ENCODE measurements at places on chromosomes 3 and 15.

- DNase-seq: no peak
These were observed 57.4 kb downstream of the LRTM1 start for GRCh38 chr3:54870423-54870822.

- DNase-seq: no peak
These were observed 951 bp downstream of the TARS3 start for GRCh38 chr15:101723171-101723873.

- no peak for DNase-seq
These were observed 15.9 kb downstream of the ABTB1 start for GRCh38 chr3:127688416-127689265.

DNA sequence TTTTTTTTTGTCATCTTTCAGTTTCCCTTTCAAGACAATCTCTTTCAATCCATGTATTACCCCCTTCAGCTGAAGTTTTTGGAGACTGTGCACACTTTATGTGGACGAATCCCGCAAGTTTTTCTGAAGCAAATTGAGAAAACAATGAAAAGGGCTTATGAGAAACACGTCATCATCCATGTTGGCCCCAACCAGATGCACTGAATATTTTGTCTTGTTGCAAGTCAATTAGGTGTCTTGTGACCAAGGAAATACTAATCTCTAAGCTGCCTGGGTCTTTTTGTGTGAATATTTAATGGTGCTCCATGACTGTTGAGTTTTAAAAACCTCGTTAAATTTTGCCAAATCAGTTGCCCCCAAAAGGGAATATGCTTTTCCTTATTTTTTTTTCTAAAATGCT is 21.7 kb upstream of the PPP4R2 start:
- no peak for DNase-seq

GRCh38 chr3:195838714-195839113 is 27.0 kb upstream of the MUC4 start:
- no peak for DNase-seq

DNA sequence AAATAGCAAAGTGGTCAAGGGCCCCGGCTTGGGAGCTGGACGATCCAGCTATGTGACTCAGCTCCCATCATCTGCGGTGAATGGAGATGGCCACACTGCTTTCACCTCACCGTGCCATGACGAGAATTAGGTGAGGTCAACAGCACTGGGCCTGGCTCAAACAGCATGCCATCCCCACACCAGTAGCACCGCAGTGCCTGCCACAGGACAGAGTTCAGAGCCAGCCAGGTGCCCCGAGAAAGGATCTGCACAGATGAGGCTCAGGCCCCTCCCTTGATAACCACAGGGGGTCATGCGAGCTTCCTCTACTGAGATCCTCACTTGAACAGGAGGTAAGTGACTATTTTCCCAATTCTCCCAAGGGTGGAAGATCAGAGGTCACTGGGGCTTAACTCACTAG is 29.4 kb downstream of the ZXDC start:
- no peak for DNase-seq

DNA sequence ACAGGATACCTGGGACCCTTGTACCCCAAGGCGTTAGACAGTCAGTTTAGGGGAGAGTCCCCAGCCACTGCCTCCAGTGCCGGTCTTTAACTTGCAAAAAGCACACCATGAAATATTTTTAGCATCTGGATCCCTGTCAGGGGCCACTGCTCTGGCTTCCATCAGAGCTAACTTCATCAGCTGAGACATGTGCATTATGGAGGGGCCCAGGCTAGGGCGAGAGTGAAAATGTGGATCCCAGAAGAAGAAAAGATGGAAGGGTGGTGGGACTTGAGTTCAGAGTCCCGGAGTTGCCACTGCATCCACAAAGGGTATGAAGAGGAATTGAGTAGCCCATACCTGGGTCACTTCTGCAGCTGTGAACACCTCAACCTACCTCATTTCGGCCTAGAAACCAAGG is 23.5 kb upstream of the SPATA12 start:
- no peak for DNase-seq

DNA sequence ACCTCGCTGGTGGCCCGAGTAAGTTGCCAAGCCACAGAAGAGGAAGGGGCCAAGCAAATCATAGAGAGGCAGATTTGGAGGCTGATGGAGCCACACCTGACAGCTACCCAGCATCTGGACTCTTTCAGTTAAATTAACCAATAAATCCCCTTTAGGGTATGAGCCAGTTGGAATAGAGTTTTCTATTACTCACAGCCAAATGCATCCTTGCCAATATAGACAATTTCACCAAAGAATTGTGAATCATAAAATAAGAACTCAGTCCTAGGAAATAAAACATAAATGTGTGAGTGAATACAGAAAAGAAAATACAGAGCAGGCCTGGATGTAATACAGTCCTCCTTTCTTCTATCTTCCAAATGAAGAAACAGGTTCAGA is 161.6 kb upstream of the ANKRD28 start:
- no peak for DNase-seq

DNA sequence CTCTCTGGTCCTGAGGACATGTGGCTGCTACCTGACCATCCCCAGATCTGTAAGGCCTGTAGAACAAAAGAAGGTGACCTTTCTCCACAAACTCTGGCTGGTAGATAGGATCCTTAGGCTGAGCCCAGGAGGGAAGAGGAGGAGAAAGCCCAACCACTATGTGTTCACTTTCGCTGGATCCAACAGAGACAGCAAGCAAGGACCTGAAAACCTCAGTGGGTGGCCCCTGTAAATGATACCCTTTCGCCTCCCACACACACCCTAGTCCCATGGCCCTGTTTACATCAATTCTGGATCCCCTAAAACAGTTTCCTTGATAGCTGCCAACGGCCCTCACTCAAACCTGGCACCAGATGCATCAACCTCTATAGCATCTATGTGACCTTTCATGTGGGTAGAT is 22.4 kb downstream of the CCDC12 start:
- no peak for DNase-seq

- DNase-seq: no peak
These were observed 6.6 kb upstream of the TEX9 start for GRCh38 chr15:56358604-56359003.

DNA sequence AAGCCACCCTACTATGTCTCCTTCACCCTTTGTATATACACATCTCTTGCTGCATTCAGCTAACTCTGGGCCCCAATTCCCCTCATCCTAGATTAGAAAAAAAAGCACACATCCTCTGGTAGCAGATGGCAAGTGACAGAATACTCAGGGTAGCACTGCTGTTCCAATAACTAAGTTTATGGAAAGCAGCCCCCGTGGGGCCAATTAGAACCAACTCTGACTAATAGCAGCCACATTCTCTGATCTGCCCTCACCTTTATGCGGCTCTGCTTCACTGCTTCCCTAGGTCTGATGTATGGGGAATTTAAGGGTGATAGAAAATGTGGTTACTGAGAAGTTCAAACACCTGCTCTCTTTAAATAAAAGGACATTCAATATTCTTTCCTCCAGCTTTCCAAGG is 74.9 kb upstream of the SETMAR start:
- DNase-seq: no peak

GRCh38 chr3:28940530-28940929 is 340.3 kb upstream of the RBMS3 start:
- DNase-seq: no peak

DNA sequence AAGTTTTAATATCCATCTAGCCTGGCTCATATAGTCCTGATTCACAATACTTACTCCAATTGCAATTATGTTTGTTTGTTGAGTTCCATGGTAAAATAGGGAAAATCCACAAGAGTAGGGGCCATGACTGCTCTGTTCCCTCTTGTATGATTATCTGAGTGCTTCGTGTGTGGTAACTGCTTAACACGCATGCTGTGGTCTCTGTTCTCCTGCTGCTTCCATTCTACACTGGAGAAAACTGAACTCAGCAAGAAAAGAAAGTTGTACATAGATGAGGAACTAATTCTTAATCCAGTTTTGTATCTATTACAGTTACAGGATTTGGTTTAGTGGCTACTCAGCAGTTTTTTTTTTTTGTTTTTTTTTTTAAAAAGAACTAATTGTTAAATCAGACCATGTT is 223.0 kb upstream of the SATB1 start:
- no peak for DNase-seq

DNA sequence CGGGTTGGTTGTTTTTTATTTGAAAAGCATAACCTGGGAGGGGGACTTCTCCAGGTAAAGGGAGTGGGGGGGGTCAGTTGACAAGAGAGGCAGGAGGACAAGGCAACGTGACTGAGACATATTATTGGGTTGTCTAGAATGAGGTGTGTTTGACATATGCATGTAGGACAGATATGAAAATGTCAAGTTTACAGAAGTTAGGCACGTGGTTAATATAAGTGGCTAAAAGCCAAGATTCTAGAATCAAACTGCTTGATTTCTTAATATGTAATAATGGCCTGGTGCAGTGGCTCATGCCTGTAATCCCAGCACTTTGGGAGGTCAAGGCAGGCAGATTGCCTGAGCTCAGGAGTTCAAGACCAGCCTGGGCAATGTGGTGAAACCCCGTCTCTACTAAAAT is 212.8 kb downstream of the SQOR start:
- no peak for DNase-seq

DNA sequence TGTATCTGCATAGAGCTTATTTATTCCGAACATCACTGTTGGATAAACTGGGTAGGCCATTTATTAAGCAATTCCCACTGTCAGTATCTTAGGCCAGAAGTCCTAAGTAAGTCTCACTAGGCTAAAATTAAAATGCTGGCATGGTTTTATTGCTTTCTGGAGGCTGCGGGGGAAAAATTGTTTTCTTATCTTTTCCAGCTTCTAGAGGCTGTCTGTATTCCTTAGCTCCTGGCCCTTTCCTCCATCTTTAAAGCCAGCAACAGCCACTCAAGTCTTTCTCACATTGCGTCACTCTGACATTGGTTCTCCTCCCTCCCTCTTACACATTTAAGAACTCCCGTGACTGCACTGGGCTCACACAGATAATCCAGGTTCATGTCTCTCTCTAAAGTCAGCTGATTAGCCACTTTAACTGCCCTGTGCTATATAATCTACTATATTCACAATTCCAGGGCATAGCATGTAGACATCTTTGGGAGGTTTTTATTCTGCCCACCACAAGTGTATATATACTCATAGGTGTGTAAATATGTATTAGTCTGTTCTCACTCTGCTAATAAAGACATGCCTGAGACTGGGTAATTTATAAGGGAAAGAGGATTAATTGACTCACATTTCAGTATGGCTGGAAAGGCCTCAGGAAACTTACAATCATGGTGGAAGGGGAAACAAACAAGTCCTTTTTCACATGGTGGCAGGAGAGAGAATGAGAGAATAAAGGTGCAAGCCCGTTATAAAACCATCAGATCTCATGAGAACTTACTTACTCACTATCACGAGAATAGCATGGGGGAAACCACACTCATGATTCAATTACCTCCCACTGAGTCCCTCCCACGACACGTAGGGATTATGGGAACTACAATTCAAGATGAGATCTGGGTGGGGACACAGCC is 113.5 kb upstream of the SLC7A14 start:
- no peak for DNase-seq

- DNase-seq: no peak
These were observed 158.0 kb upstream of the P2RY1 start for GRCh38 chr3:152676810-152677379.

DNA sequence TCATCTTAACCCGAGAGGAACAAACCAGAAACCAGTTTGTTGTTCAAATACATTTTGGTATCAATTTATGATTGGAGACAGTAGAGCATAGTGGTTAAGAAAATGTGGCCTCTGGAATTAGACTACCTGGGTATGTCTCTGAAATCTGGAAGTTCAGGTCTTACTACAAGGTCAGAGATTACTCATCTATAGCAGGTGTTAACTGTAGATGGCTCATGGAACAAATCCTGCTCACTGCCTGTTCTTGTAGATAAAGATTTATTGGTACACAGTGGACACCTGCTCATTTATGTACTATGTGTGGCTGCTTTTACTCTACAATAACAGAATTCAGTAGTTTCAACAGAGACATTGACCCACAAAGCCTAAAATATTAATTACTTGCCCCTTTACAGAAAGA is 413.3 kb downstream of the CNTN6 start:
- DNase-seq: no peak

- DNase-seq: no peak
These were observed 12.1 kb downstream of the CHRNA7 start for GRCh38 chr15:32042269-32042972.

- DNase-seq: no peak
These were observed 3.4 kb downstream of the IL20RB start for GRCh38 chr3:136960838-136961836.

DNA sequence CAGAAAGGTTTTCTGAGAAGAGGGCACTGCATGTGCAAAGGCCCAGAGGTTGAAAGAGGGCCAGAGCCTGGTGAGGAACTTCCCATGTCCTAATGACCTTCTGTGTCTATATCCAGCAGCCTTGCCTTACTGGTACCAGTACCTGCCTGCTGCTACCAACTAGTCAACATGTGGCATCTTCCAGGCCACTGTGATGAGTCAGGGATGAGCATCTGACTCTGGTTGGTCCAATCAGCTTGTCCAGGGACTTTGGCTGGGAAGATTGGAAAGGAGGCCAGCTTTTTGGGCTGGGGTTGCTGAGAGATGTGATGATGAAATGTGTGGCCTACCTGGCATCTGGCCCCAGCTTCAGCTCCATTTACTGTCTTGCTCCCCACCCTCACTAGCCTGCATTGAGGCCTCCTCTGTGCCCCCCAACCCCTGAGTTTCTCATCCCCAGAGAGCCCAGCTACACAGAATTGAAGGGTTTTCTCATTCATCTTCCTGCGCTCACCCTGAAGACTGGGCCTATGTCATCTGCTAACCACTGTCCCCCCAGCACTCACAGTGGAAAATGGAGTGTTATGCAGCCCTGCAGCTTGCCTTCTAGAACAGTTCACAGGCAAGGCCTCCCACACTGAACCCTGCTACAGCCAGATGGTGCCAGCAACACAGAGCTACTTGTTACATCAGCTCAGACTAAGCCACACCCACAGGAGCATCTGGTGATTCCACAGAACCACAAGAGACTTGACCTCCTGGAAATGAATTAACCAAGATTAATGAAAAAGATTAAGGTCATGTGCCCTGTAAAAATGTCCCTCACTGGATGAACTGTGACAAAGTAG is 1.3 kb upstream of the TWF2 start:
- DNase-seq: no peak

- DNase-seq: no peak
These were observed 433 bp upstream of the MITF start for GRCh38 chr3:69738859-69739203.

GRCh38 chr3:194275721-194276120 is 75.4 kb downstream of the CPN2 start:
- no peak for DNase-seq
